ENCODE measurements at places on chromosomes 2 and 18. TPM values are rescaled to one million over a fixed set of nuclear protein-coding genes. Genes with fewer than 3 reads are reported as not detected.

The KLHL41 gene
- total RNA-seq: 1.2 TPM

The CDCA7 gene
- 4.9 TPM for total RNA-seq

DNA sequence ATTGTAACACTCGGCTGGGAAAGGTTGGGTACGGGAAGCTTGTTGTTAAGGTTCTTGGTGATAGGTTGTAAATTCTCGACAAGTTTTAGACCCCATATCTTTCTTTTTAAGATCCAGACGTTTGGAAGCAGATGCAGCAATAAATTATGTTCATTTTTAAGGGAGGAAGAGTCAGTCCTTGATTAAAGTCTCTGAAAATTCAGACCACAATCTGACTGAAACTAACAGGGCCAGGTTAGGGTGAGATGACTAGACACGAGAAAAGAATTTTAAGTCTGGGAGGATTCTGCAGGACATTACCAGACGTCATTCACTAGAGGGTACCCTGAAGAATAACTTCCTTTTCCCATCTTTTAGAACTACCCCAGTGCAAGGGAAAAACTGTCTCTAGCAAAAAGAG lies 16.1 kb downstream of the WIPF1 start:
- no peak for DNase-seq

- no peak for DNase-seq
These were observed 286.9 kb downstream of the MEIS1 start for GRCh38 chr2:66721776-66722175.

DNA sequence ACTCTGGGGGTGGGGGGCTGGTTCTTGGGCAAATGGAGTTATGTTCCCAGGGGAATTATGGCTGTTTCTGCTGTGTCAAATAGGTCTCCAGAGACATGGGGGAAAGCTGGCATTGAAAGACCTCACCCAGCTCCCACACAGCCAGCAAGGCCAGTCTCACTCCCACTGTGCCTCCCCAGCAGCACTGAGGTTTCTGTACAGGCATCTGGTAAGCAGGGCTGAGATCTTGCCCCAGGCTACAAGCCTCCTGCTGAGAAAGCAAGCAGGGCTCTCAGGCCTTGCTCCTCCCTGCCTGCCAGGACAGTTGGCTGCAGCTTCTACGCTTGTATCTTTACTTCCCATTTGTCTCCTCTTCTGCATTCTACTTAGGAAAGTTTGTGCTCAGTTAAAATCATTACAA lies 50.5 kb upstream of the FHOD3 start:
- no peak for DNase-seq

DNA sequence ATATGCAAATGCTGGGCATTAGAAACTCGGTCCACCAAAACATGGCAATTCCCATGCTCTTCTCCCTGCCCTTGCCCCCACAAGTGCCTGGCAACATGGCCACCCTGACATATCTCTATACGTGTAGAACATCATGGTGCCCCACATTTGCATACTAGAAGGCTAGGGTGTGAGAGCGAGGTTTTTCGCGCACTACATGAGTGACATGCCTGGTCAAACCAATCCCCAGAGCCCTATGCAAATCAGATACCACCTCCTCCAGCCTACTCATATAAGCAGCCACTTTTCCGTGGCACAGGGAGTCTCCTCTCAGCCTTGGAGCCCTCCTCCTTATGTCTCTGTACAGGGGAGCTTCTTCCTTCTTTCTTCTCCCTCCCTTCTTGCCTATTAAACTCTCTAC lies 296.1 kb upstream of the GULP1 start:
- DNase-seq: no peak

DNA sequence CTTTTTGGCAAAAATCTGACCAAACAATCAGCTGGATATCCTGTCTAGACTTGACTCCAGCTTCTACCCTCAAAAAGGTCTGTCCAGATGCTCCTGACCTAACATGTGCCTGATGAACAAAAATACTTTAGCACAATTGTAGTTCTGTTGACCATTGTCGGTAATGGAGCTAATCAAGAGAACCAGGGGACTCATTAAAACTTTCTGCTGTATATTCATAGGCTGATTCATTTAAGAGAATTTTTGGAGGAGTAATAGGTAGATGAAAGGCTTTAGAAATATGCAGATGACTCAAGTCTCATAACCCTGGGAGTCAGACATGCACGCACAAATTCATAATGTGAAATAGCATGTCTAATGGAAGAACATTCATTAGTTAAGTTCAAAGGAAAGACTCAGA lies 514.2 kb downstream of the TXNL1 start:
- DNase-seq: no peak

DNA sequence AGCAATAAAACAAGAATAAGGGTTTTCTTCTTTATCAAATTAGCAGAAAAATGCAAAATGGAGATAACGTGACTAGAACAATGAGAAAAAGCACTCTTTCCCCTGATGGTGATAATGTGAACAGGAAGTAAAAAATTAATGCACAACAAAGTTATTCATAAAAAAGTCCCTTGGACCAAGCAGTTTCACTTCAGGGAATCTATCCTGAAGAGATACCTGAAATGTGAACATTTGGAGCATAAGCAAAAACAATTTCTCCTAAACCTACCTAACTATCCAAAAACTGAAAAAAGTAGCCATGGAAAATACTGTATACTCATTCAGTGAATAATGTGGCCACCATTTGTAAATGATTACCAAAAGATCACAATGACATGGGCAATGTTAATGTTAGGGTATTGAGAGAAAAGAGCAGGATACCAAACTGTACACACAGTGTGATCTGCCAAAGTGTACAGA lies 48.7 kb downstream of the TRIP12 start:
- no peak for DNase-seq

- no peak for DNase-seq
These were observed 9.9 kb downstream of the MAB21L4 start for GRCh38 chr2:240886023-240886565.

GRCh38 chr18:61765097-61765496 lies 127.7 kb downstream of the RNF152 start:
- no peak for DNase-seq

DNA sequence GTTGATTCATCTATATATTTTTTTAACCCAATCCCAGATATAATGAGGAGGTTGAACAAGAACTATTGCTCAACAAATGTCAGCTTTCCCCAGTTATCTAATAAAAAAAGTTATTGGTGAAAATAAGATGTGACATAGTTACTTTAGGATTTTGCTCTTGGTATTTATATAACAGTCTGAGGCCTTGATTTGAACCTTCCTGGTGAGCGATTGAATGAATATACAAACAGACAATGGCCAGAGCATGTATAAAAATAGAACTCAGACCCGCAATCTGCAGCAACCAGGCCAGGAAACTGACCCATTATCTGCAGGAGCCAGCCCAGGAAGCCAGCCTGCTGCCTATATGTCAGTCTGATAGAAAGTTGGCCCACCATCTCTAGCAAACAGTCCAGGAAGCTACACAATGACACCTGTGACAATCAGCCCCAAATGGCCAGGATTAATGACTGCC lies 81.6 kb downstream of the HS6ST1 start:
- no peak for DNase-seq
